ENCODE measurements at places on chromosomes 11 and 22.

DNA sequence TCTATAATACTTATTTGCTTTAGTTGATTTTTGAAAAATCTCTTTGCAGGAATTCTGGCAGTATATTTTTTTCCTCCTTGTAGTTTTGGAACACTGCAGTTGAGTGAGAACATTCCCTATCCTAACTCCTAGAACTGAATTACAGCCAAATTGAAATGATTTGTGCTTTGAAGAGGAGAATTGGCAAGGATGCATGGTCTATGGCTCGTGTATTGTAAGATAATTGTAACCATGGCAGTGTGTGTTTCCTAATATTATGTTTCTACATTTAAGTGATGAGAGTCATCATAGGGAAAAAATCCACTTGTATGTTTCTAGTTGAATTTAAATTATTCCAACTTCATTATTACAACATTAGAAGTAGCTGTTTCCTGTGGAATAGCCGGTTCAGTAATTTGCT, 80.9 kb upstream of the MYO18B start:
- no peak for DNase-seq

- no peak for DNase-seq
These were observed 4461.3 kb upstream of the OR11H1 start for GRCh38 chr22:11066458-11067285.

GRCh38 chr11:119709638-119710346, 19.2 kb downstream of the NECTIN1 start:
- peak; percentile 70 for DNase-seq

- peak; percentile 83 for DNase-seq
These were observed at the start of gene C11orf24 for GRCh38 chr11:68271781-68272608. Gene C11orf24, minus strand, starts transcription at chr11:68271973. Its CDS starts 8,206 bp downstream, at chr11:68263767.

- no peak for DNase-seq
These were observed 2.8 kb downstream of the LRRC51 start for GRCh38 chr11:72083414-72083813.

All from brain microvascular endothelial cell (primary cell).